ENCODE measurements at places on chromosomes 16 and 17.

- no peak for DNase-seq
Observed at GRCh38 chr17:71276079-71276478, 844.7 kb upstream of the SOX9 start.

DNA sequence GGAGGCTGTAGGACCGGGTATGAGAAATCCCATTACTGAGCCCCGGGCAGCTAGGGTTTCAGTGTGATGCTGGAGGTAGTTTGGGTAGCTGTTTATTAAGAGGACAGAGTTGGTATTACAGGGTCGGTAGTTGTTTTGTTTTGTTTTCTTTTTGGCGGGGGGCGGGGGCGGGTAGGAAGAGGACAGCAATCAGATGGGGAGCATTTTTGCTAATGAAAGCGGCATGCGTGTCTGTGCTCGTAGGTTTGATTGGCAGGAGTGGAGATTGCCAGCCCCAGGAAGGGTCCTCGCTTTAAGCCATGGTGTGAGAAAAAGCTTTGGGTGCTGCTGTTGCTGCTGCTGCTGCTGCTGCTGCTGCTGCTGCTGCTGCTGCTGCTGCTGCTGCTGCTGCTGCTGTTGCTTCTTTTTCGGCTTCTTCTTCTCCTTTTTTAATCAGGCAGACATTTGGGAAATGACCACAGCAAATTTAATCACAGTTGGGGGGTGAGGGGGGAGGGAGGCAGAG is 498.5 kb upstream of the ZFHX3 start:
- DNase-seq = no peak

- no peak for DNase-seq
Observed at GRCh38 chr17:77889135-77889505, 69.4 kb upstream of the TNRC6C start.

GRCh38 chr16:52834736-52835465 is 217.8 kb downstream of the CHD9NB start:
- no peak for DNase-seq

- no peak for DNase-seq
Observed at GRCh38 chr17:57604771-57605674, 140.1 kb downstream of the CCDC182 start.

DNA sequence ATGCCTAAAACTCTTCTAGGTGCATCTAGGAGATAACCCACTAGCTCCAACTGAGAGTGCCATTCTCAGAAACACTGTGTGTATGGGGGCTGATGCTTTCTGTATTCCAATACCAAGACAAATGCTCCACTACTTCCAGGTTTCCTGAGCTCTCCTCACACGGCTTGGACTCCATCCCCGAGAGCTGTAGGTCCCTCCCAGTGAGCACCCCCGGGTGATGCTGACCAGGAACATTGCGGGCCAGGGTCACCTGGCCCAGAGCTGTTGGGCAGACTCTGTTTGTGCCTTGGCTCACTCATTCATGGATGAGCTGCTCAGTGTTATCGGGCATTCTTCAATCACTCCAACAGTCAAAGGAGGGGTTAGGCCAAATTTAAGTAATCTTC is 7.0 kb downstream of the CUEDC1 start:
- DNase-seq = no peak

GRCh38 chr16:89289428-89290395 is 72.2 kb downstream of the ZNF778 start:
- DNase-seq = no peak

- no peak for DNase-seq
Observed at GRCh38 chr17:67427424-67427823, 50.3 kb downstream of the PITPNC1 start.

DNA sequence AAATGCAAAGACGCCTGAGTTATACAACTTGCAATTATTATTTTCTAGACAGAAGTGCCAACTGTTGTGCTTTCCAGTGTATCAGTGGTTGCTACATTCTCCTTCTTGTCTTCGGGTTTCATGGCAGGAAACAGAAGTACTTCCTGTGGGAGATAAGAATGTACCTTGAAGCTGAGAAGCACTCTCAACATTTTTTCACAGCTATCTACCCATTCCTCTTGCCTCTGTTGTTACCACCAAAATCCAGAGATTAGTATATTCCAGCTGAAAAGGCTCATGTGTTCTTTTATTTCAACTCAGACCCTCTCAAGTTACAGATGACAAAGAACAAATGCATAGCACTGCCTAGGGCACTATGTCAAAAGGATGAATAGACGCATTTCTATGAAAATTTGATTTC is 4.8 kb upstream of the ADAT1 start:
- no peak for DNase-seq

DNA sequence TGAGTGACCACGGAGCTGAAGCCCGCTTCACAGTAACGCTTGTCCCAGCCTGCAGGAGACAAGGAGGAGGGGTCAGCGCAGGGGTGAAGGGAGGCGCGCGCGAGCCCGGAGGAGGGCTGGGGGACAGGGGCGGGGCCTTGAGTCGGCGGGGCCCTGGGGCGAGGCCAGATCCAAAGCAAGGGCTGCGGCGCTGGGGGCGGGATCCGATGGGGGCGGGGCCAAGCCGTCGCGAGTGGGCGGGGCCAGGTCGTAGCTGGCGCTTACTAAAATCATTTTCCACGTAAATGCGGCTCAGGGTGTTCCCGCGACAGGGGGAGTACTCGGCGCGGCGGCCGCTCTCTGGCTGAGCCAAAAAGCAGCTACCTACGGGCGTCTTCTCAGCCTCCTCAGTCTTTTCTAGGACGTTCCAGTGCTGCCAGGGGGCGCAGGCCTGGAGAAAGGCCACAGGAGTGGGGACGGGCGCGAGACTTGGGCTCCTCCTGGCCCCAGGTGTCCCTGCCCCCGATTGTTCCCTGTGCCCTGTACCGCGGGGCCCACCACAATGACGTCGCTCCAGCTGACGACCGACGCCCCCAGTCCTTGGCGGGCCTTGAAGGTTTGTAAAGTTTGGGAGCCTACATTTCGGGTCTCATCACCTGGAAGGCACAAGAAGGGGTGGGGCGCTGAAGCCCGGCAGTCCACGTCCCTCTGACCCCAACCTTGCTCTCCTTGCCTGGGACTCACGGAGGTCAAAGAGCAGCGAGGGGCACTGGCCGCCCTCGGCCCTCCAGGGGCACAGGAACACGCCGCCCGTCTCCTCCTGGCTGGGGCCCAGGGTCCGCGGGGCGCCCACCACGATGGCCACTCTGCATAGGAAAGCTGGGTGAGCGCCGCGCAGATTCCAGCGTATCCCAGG is 3.9 kb downstream of the ITGA2B start:
- DNase-seq = peak; percentile 60

- no peak for DNase-seq
Observed at GRCh38 chr16:15642557-15643047, 352 bp downstream of the MARF1 start.

GRCh38 chr17:7849751-7850504 is 4.9 kb upstream of the TMEM88 start:
- DNase-seq = no peak

DNA sequence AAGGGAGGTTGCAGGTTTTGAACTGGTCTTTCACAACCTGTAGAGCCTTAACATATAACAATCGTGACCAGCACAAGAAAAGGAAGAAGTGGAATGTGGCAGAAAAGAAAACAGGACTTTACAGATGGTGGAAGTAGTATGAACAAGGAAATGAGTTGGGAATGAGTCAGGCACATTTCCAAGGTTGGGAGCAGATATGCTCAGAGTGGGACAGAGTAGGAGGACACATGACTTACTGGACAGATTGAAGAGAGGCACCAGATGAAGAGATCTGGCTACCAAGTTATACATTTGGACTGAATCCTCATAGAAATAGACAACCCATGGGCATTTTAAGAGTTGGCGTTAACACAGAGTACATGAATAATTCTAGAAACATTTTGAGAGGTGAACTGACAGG is 95.3 kb downstream of the ZNF18 start:
- DNase-seq = no peak

- no peak for DNase-seq
Observed at GRCh38 chr17:58666858-58667267, 25.0 kb downstream of the TEX14 start.
